Umbilical cord (tissue), 2 donors: ENCODE measurements at places on chromosomes 4 and X.

- no peak for DNase-seq
These were observed 40.7 kb downstream of the PRDM5 start for GRCh38 chr4:120881846-120882245.

- DNase-seq: no peak
These were observed 289.3 kb upstream of the PABPC4L start for GRCh38 chr4:134490863-134491262.

GRCh38 chr4:183920512-183920911 lies 15.4 kb downstream of the STOX2 start:
- DNase-seq: no peak

GRCh38 chrX:20348139-20348538 lies 81.4 kb upstream of the RPS6KA3 start:
- no peak for DNase-seq

DNA sequence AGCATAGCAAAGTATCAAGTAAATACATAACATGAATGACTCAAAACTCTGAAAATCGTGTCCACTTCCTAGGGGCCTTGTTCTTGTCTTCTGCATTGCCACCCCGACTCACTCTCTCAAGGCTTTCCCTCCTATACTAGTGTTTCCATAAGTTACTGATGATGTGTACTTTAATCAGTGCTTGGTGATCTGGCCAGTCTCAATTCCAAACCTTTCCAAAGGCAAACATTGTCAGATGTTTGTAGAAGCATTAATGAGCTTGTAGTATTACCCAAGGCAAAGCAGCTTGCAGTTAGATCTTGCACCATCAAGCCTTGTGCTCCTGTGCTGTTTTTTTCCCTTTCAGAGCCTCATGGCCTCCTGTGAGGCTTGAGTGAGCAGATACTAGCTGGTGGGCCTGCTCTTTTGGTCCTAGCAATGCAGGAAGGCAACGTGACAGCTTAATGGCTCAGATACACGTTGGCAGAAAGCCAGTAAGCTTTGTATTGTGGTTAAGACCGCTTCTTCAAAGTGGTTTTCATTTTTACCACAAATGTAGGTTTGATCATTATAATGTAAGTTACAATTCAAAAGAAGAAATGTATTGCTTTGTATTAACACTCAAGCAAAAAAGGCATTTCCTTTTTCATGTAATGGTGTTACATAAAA lies 51.8 kb downstream of the RBPJ start:
- peak; percentile 70 for DNase-seq

GRCh38 chr4:128633067-128633466 lies 176.4 kb upstream of the JADE1 start:
- DNase-seq: no peak
